MCF 10A (cell line): ENCODE measurements at places on chromosomes 7 and 10. TPM values are rescaled to one million over a fixed set of nuclear protein-coding genes. Genes with fewer than 3 reads are reported as not detected.

The KCND2 gene
- total RNA-seq: not detected in 2 replicates

The EPHB4 gene
- total RNA-seq: 48.8 and 51.3 TPM in 2 replicates

The METTL2B gene
- 34.6 and 49.7 TPM in 2 replicates for total RNA-seq

The TSPAN14 gene
- total RNA-seq: 46.9 and 53.7 TPM in 2 replicates

DNA sequence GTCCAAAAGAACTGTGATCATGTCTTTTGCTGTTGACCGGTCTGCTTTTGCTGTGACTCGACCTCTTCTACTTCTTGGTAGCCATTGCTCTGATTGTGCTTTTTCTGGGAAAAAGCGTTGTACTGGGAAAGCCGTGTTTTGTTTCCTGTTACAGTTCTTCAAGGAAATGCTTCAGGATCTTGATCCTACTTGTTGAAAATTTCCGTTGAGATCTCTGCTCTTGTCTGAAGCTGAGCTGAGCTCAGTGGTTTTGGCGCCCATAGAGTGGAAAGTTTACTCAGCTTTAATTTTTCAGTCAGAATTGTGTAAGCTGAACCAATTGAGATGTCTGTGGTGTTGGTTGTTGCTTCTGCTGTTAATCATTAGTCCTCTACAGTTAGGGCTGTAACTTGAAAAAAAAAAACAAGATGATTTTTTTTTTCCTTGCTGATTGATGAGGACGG, 302.2 kb downstream of the CCDC3 start:
- no peak for DNase-seq

- peak; percentile 81 for DNase-seq
Observed at GRCh38 chr10:114634609-114634979, 23.5 kb downstream of the ABLIM1 start.

DNA sequence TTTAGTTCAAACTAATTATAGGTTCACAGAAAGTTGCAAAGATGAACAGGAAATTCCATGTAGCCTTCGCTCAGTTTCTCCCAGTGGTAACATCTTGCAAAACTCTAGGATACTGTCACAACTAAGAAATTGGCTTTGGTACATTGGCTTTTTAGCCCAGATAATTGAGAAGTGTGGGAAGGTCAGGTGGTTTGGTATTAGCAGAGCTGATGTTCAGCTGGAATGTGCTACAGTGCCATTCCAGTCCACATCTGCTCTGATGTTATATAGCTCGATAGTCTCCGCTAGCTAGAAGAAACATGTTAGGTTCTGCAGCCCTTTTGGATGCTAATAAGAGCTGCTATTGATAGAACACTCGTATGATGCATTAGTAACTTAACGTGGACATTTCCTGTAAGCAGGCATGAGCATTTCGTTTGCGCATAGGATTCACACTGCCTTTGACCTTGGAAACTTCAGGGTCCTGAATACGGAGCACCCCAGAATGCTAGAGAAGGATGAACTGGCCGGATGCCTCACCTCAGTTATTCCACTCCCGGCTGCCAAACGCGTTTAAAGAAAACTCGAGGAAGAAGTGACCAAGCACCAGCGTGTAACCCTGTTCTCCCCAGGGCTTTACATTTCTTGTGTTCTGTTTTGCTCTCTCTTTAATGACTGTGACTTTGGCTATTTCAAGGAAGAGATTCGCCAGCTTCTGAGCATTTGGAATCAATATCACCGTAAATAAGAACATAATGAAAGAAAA, 271.4 kb downstream of the GALNT17 start:
- no peak for DNase-seq

DNA sequence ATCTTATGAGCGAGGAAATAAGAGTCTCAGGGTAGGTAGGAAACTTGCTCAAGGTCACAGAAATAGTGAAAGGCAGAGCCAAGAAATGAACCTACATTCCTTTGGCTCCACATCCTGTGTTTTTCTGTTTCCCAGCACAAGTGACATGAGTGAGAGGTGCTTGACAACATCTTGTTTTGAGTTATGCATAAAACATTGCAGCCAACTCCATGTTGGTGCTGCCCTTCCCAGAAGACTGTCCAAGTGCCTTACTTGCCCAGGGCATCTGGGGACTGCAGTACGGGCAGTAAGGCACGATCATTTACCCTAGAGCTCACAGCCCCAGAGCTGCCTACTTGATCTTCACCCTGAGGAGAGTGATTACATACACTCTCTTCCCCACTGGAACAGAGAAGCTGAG, 148.8 kb downstream of the NOC3L start:
- no peak for DNase-seq

DNA sequence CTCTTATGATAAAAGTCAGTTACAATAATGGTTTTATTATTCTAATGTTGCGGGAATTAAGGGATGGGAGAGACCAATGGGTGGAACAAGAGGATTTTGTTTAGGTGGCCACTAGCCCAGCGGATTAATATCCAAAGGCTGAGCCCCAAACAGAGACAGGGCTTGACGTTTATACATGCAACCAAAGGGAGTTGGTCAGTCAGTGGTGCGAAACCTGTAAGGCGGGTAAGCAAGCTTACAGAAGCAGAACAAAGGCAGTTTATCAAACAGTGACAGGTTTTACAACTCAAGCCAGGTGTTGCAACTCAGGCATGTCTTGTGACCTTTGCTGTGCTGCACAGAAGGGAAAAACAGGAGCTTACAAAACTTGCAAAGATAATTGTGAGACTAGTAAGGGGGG, 622.9 kb upstream of the MBL2 start:
- DNase-seq: no peak

- DNase-seq: no peak
Observed at GRCh38 chr7:120400806-120401455, 128.0 kb downstream of the KCND2 start.

GRCh38 chr10:117509573-117509972, 33.0 kb upstream of the EMX2 start:
- no peak for DNase-seq

DNA sequence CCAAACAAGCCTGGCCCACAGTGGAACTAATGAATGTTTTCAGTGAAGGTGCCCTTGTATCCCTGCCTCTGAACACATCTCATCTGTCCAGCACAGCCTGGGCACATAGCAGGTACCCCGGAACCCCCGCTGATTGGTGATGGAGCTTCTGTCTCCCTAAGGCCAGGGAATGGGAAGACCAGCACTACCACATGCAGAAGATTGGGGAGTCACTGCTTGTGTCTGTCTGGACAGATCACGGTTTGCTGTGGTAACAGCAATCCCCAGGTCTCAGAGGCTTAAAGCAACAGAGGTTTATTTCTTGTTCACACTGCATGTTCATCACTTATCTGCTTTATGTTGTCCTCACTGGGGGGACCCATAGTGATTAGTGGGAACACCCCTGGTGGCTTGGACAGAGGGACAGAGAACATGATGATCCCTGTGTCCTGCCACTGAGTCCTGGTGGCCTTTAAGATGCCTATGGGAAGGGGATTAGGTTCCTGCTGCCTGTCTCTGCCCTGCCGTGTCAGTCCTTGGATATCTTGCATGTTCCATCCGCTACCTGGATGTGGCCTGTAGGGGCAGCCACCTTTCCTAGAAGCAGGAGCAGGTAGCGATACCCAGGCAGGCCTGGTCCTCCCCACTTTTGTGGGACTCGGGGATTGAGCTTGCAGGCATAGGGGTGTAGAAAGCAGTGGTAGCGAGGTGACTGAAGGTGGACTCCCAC, 3.6 kb downstream of the TSPAN14 start:
- no peak for DNase-seq

DNA sequence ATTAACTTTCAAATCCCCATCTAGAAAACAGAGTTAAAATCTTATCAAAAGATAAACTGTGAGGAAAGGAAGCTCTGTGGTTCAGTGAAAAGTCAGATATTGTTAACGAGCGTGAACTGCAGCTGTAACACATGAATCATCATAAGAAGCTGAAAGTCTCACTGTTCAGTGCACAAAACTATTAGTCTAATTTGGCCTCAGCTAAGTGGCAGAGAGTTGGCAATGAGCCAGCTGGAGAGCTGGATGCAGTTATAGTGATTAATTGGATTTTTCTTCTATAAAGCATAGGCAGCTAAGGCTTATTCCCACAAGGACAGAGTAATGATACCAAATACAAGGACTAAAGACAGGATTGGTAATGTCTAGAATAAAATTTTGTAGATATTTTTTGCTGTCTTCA, 101.1 kb upstream of the ABCB5 start:
- peak; percentile 79 for DNase-seq

DNA sequence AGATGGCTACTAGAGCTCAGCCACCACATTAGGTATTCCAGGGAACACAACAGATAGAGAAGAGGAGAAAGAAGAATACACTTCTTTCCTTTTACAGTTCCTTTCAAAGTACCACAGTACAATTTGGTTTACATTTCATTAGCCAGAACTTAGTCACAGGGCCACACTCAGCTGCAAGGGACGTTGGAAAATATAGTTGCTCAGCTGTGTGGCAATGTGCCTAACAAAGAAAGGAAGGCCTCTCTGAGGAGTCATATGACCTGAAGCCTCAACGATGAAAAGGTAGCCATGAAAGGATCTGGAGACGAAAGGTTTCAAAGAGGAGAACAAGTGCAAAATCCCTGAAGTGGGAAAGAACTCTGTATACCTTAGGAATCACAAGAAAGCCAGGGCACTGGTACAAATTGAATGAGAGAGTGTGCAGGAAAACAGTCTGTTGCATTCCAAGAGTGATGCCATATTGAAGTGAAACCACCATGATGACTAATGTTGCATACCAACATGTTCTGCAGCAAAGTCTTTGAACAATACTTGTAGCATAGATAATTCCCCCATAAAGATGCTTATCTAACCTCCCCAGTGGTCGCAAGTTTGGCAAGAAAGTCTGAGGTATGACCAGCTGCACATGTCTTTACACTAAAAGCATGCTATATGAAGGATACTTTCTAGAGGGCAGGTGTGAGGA, 278.9 kb downstream of the HPSE2 start:
- no peak for DNase-seq
